ENCODE measurements at places on chromosomes 6 and 20.

DNA sequence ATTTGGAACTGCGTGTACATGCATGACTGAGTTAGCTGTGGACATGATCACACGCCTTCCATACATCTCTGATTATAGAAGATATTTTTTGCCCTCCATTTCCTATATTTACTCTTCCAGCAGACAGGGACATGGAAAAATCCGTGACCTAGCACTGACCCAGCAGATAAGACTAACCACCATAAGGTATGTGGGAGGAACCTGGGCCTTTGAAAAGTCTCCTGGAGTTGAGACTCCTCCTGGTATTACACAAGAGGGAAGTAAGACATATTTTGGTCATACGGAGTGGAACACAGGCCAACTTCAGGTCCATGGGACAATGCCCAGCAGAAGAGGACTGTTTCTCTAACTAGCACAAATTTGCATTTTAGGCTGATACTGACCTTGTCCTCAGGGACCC lies 13.7 kb upstream of the SIRPB1 start:
- DNase-seq: no peak

GRCh38 chr6:24856901-24857670 lies 58.4 kb upstream of the ARMH2 start:
- no peak for DNase-seq

- DNase-seq: no peak
These were observed 107.1 kb upstream of the JAG1 start for GRCh38 chr20:10780901-10781300.

GRCh38 chr20:19758501-19759331 lies 658 bp downstream of the RIN2 start:
- DNase-seq: no peak

DNA sequence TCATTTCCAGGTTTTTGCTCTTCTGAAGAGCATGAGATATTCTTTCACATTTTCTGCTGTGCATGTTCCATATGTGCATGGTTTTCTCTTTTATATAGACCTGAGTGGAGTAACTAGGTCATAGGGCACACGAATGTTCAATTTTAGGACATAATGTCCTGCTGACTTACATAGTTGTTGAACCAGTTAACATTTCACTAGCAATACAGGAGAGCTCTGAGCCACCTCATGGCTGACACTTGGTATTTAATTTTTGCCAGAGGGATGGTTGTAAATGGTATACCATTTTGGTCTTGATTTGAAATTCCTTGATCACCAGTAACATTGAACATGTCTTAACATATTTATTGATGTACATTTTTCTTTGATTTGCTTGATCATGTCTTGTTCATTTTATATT lies 38.3 kb downstream of the IGF2R start:
- no peak for DNase-seq

DNA sequence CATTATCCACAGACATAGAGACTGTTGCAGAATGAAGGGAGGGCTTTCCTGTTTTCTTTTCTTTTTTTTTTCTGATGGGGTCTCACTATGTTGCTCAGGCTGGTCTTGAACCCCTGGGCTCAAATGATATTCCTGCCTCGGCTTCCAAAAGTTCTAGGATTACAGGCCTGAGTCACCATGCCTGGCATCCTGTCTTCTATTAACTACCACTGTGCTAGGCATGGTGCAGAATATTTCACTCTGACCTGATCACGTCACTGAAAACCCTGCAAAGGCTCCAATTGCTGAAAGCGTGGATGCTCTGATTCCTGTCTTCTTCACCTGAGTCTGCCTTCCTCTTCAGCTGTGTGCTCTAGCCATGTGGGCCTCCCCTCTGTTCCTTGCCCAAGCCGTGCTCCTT lies 8.5 kb upstream of the DNMT3B start:
- no peak for DNase-seq

DNA sequence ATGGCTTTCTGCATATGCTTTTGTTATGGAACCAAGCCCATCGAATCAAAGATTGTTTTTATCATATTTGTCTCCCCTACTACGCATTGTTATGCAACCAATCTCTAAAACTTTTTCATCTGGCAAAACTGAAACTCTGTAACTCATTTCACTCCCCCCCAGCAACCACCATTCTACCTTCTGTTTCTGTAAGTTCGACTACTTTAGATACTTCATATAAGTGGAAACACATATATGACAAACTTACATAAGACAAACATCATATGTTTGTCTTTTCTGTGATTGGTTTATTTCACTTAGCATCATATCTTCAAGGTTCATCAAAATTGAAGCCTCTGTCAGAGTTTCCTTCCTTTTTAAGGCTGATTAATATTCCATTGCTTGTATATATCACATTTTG lies 34.8 kb downstream of the CEP57L1 start:
- DNase-seq: no peak

GRCh38 chr20:44803383-44803941 lies 6.9 kb downstream of the RIMS4 start:
- no peak for DNase-seq

GRCh38 chr6:118012944-118013343 lies 105.9 kb downstream of the SLC35F1 start:
- DNase-seq: no peak

DNA sequence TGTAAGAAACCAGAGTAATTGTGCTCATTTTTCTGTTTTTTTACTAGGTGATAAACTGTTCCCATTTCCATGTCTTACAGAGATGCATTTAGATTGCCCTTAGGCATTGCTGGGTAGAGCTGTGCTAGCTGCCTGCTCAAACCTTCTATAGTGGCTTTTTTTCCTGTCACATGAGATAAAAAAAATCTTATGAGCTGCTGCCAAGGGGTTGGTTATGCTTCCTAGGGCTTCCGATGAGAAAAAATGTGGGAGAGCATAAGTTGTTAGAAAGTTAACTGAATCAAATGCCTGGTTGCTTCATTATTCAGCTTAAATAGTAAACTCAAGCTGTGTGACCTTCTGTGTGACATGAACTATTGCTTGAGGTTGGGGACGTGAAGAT lies 50.0 kb upstream of the NOX3 start:
- DNase-seq: no peak

GRCh38 chr6:107132330-107132954 lies 17.1 kb upstream of the BEND3 start:
- DNase-seq: no peak

GRCh38 chr6:131565056-131565455 lies 8.0 kb upstream of the ARG1 start:
- no peak for DNase-seq

DNA sequence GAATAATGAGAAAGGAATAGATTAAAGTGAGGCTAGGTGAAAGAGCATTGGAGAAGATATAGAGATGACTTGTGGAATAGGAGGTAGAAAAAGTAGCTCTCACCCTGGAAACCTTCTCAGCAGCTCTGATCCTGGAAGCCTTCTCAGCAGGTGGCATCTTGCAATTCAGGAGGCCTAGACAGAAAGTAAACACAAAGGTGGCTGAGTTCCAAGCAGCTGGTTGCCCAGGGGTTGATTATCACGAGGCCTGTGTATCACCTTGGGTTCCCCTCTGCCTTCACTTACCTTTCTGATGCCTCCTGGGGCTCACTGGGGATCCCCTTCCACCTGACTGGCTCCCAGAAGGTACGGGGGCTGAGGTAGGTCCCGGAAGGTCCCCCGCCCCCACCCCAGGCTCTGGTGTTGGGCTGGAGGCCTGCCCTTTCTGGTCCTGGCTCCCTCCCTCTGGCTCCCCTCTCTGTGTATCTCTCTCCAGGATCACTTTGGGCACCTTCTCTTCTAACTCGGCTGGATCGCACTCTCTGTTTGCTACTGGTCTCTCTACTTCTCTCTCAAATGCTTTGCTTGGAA lies 9.7 kb downstream of the MDC1 start:
- peak; percentile 58 for DNase-seq

- DNase-seq: no peak
These were observed 318.1 kb downstream of the CLIC5 start for GRCh38 chr6:45697605-45698004.

- no peak for DNase-seq
These were observed 17.1 kb downstream of the NAPB start for GRCh38 chr20:23404196-23404595.

DNA sequence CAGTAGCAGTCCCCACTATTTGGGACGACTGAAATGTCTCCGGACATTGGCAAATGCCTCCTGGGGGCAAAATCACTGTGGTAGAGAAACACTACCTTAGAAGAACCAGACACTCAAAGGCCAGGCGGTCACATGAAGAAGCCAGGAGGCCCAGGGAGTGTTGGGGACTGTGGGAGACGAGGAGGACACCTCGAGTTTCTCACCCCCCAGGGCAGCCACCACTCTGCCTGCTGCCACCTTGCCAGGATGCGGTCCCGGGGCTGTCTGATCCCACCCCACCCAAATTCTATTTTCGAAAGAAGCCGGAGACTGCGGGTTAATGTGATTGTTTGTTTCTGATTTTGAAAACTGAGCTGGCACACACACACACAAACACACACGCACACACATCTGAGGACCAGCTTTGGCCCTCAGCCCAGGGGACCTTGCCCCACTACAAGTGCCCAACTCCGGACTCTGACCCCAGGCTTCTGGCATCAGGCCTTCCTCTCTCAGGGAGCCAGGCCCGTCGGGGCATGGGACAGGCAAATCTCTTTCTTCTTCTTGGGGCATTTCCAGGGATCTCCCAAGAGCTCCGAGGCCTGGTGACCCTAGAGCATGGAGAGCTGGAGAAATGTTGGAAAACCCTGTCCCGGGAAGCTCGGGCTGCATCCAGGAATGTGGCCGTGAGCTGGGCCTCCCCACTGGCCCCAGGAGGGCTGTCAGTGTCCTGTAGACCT lies 187.5 kb upstream of the PMEPA1 start:
- DNase-seq: no peak

DNA sequence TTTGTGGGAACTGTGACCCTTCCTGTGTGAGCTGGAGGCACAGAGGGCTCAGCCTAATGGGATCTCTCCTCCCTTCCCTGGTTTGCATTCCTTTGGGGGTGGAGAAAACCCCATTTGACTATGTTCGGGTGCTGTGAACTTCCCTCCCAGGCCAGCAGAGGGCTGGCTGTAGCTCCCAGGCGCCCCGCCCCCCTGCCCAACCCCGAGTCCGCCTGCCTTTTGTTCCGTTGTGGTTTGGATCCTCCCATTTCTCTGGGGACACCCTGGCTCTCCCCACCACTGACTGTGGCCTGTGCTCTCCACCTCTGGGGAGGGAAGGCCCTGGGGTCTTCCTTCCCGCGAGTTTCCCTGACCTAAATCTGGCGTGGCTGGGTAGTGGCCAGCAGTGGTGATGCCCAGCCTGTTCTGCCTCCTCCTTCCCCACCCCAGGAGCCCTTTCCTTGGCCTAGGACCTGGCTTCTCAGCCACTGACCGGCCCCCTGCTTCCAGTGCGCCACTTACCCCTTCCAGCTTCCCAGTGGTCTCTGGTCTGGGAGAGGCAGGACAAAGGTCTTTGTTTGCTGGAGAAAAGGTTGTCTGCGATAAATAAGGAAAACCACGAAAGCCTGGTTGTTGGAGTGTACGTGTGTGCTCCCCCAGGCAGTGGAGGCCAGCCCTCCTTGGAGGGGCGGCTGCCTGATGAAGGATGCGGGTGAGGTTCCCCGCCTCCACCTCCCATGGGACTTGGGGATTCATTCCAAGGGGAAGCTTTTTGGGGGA lies 4.9 kb downstream of the VEGFA start:
- DNase-seq: no peak

GRCh38 chr6:10082385-10082784 lies 332.5 kb downstream of the TFAP2A start:
- DNase-seq: no peak

DNA sequence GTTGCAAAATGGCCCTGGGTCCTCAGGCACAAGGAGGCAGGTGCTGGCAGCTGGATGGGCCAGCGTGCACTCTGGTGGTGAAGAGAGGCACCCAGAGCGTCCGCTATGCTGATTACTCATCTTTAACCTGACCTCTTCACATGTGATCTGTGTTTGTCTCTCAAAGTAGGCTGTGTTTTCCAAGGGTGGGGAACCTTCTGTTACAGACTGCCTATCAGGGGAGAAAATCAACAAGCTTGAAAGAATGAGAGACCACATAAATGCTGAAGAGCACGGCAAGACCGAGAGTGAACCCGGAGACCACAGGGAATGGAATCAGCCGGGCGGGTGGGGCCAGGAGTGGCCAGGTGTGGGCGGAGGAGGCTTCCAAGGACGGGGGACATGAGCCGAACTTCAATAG lies 16.2 kb downstream of the BNIP5 start:
- DNase-seq: no peak

GRCh38 chr6:70389261-70389660 lies 24.0 kb upstream of the FAM135A start:
- DNase-seq: no peak

- DNase-seq: no peak
These were observed 50.5 kb upstream of the LRRC1 start for GRCh38 chr6:53744321-53744720.

GRCh38 chr20:23966927-23967615 lies 21.5 kb downstream of the GGTLC1 start:
- no peak for DNase-seq

- no peak for DNase-seq
These were observed 112.5 kb downstream of the FAM50B start for GRCh38 chr6:3961581-3962215.

DNA sequence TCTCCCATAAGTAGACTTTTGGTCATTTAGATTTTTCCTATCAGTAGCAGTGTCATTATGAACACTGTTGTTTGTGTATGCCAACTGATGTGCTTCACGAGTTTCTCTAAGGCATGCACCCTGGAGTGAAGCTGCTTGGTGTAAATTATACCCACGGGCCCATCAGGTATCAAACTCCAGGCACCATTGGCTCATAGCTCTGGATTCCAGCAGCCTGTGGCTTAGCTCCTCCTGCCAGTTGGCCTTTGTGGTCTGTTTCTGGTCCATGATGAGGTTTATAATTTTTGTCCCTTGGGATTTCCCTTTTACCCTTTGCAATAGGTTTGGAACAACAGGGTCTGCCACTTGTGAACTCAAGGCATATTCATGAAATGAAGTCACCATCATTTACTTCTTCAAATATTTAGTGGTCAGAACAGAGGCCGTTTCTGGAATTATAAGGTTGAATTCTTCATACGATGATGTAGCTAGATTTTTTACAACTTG lies 350.5 kb downstream of the PRL start:
- no peak for DNase-seq

DNA sequence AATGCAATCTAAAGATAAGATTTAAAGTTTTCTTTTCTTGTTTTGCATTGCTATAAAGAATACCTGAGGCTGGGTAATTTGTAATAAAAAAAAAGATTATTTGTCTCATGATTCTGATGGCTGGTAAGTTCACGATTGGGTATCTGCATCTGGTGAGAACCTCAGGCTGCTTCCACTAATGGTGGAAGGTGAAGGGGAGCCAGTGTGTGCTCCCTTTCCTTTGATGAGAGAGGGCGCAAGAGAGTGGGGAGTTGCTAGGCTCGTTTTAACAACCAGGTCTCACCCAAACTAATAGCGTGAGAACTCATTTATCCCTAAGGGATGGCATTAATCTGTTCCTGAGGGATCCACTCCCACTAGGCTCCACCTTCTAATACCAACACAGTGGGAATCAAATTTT lies 353.2 kb downstream of the BTBD3 start:
- no peak for DNase-seq

- no peak for DNase-seq
These were observed 18.4 kb upstream of the FAM209A start for GRCh38 chr20:56506103-56506502.

GRCh38 chr6:21827425-21828202 lies 234.1 kb downstream of the SOX4 start:
- no peak for DNase-seq

- no peak for DNase-seq
These were observed 13.0 kb downstream of the SERPINB6 start for GRCh38 chr6:2958331-2958711.

GRCh38 chr6:38346291-38347079 lies 293.2 kb downstream of the BTBD9 start:
- DNase-seq: no peak
